ENCODE measurements at places on chromosomes 13 and 19.
A peak's percentile ranks its signal among the peaks of the same experiment; 100 is the strongest.

DNA sequence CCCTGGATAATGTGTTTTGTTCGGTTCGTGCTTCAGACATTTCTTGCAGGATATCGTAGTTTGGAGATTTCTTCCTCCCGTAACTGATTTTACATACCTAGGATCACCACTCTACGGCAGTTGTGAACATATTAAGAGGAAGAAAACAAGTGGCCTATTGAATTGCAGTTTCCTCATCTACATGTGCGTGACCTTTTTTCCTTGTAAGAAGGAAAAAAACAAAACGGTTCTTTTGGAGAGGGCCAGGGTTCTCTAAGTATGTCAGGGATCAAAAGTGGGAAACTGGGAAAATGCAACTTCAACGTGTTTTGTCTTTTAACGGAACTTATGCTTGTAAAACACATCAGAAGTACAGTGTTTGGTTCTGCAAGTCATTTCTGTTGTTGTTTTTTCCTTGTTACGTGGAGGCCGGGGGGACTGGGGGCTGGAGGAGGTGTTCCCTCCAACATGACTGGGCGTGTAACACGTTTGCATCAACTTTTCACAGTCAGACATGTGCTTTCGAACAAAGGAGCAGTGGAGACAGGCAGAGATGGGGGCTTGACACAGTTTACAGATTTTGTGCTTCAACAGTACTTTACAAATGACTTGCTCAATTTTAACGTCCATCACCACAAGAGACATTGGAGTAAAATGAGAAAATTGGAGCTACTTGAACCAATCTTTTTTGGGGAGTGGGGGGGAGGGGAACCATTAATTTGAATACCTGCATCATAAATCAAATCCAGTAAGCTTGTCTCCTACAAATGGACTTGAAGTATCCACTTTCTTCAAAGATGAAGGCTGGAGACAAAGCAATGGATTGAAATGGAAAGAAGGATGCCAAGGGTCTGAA, 3.8 kb downstream of the ZC3H4 start:
- no peak for DNase-seq

GRCh38 chr13:107574517-107575210, 640.7 kb downstream of the LIG4 start:
- DNase-seq = no peak

- DNase-seq = no peak
Measured at GRCh38 chr19:45424191-45425058, 708 bp upstream of the ERCC1 start.

- no peak for DNase-seq
Measured at GRCh38 chr13:70884196-70884595, 775.9 kb upstream of the KLHL1 start.

DNA sequence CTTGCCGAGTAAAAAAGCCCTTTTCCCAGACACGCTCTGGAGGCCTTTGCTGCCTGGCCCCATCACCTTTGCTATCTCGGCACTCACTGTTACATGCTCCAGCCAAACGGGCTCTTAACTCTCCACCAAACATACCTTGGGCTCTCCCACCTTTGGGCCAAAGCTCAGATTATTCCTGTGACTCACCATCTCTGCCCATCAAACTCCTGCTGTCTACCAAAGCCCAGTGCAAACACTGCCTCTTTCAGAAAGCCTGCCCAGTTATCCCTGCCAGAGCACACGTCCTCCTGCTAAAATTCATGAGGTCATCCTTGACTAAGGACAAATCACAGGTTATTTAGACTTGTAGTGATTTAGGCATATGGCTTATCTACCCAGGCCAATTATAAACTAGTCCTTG, 48.1 kb upstream of the SERPINE3 start:
- DNase-seq = no peak

GRCh38 chr19:48990400-48990799, 2.7 kb downstream of the GYS1 start:
- DNase-seq = no peak

GRCh38 chr19:47752440-47753211, 7.3 kb downstream of the NOP53 start:
- no peak for DNase-seq

GRCh38 chr19:19211499-19212420, at the start of gene NCAN:
NCAN (plus strand) TSS chr19:19211958; CDS start chr19:19216954, 4,996 bp downstream.
- DNase-seq = no peak

DNA sequence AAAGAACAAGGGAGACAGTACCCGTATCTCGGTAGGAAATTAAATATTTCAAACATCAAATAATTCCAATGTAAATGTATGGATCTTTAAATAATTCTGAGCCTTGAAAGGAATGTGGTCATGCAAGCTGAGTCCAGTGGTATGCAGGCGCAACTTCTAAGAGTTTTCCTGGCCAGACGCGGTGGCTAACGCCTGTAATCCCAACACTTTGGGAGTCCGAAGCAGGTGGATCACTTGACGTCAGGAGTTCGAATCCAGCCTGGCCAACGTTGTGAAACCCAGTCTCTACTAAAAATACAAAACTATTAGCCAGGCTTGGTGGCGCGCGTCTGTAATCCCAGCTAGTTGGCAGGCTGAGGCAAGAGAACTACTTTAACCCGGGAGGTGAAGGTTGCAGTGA, 1.1 kb upstream of the ZNF845 start:
- no peak for DNase-seq

DNA sequence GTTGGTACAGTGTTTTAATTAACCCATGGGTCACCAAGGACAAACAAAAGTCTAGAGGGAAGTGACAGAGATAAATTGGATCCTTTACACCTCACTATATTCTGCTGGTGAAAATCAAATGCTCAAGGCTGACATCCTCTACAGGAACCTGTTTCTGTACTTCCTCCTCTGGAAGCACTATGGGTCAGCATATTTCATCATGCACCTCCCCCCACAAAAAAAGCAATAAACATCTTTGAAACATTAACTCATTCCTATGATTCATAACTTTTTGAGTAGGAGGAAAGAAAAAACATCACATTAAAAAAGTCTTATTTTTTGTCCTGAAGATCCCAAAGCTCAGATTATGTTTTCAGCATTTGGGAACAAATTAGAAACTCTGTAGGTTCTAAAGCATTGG, 588.3 kb upstream of the SGCG start:
- no peak for DNase-seq

- DNase-seq = peak; percentile 18
Measured at GRCh38 chr13:25114220-25114619, 18.3 kb downstream of the PABPC3 start.

DNA sequence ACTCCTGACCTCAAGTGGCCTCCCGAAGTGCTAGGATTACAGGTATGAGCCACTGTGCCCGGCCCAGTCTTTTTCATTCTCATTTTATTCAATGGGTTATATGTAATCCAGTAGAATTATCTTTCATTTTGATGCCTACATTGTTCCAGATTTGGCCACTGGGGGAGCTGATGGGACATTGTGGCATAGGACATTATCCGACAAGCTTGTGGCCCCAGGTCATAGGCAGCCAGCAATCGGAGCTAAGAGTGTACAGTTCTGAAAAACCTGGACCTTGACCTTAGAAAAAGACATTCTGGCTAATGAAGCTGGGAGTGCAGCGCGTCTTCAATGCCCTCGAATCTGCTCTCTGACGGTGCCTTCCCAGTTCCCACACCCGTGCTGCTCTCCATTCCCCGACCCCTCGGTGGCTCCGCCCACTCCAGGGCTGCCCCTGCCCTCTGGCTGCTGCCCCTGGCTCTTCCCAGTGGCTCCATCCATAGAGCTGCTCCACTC, 108.7 kb downstream of the TEX29 start:
- no peak for DNase-seq

DNA sequence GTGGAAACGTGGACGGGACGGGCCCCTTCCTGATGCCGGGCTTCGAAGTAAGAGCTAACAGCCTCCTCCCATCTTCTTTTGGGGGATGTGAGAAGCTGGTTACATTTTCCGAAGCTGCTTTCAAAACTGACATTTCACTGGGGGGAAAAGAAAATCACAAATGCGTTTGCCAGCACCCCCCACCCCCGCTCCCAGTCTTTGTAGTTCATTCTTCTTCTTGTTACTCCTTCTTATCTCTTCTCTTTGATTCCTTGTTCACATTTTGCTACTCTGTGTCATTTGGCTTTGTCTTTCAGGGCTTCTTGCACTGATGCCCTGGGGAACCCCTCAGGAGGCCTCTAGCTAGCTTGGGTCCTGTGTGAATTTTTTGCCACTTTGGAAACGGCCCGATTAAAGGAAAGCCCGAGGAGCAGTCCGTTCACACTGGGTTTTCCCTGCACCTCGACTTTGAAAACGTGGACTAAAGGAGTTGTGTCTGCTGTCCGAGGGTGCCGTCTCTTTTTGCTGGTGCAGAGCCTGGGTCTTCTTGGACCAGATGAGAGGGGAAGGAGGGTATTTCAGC, 1.3 kb downstream of the CARM1 start:
- DNase-seq = no peak

DNA sequence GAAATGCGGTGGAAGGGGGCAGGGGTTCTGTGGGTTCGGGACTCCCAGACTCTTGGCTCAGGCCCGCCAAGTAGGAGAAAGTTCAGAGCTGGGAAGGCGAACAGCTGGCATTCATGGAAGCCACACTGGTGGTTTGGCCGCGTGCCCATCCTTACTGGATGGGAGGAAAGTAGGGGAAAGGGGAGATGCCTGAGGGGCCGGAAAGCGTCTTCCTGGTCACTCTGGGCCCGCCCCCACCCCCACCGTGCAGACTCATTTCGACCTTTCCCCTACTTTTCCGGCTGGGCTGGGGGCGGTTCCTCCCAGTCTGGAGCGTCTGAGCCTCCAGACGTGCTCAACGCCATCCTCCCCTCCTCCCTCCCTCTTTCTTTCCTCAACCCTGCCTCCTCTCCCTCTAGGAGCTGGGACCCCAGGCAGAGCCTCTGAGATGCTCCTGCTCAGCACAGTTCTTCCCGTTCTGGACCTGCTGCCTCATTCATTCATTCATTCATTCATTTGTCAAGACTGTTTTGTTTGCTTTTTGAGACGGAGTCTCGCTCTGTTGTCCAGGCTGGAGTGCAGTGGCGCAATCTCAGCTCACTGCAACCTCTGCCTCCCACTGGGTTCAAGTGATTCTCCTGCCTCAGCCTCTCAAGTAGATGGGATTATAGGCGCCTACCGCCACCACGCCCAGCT, 3.5 kb downstream of the ANGPTL4 start:
- DNase-seq = no peak

- DNase-seq = no peak
Measured at GRCh38 chr19:18373892-18374629, 11.9 kb upstream of the GDF15 start.

GRCh38 chr13:111530137-111530870, 209.9 kb downstream of the TEX29 start:
- DNase-seq = no peak

GRCh38 chr13:86172961-86173360, 373.7 kb upstream of the SLITRK6 start:
- DNase-seq = no peak

DNA sequence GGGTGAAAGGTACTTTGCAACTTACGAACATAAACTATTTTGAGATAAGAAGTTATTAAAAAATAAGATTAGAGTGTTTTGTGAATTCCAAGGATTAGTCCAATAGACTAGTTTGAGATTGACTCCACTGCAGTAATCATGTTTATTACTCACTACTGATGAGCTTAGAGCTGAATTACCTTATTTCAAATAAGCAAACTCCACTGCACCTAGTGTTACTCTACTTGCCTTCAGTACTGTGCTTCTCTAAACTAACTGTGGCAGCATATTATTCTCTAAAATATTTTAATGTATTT, 111.7 kb downstream of the MIPEP start:
- DNase-seq = no peak

DNA sequence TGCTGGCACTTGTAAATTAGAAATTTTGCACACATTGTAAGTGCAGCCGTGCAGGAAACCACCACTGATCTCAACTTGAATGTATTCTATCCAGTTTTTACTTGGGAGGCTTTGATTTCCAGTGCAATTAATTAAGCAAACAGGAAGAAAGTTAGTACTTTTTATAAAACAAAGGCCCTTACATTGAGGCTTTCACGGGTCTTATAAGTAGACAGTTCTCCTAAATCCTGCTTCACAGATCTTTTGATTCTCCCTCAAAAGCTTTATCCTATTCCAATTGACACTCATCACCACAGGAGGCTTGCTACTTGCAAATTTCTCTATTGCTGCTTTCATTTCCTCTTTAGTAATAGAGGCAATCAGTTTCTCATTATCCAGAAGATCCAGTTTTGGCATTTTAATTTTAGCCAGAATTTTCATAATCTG, 90.1 kb downstream of the ERCC5 start:
- no peak for DNase-seq

GRCh38 chr13:35780613-35781012, 304.1 kb upstream of the MAB21L1 start:
- DNase-seq = no peak

GRCh38 chr19:50564229-50565105, 3.8 kb downstream of the LRRC4B start:
- DNase-seq = no peak

GRCh38 chr19:5580161-5580571, 12.4 kb upstream of the TINCR start:
- DNase-seq = no peak

DNA sequence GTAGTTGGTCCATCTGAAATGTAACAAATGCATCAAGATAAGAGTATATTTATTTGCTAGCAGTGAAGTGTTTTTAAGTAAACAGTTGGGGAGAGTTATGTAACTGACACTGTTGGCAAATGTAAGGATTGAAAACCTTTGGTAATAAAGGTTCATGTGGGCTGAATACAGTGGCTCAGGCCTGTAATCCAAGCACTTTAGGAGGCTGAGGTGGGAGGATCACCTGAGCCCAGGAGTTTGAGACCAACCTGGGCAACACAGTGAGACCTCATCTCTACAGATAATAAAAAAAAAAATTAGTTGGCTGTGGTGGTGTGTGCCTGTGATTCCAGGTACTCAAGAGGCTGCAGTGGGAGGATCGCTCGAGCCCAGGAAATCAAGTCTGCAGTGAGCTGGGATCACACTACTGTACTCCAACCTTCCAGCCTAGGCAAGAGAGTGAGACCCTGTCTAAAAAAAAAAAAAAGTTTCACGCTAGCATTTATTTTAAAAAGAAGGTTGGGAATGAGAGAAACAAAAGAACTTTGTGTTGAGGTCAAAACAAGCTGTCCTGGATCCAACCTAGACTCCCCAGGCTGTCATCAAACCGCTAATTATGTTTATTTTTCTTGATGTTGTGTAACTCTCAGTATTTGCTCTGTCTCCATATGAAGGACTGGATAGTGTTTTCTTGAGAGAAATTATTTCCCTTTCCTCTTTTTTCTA, 20.7 kb downstream of the SETDB2 start:
- no peak for DNase-seq

- DNase-seq = no peak
Measured at GRCh38 chr19:29401712-29402421, 123.9 kb upstream of the VSTM2B start.

- DNase-seq = no peak
Measured at GRCh38 chr19:35149463-35149862, 5.1 kb upstream of the FXYD5 start.

DNA sequence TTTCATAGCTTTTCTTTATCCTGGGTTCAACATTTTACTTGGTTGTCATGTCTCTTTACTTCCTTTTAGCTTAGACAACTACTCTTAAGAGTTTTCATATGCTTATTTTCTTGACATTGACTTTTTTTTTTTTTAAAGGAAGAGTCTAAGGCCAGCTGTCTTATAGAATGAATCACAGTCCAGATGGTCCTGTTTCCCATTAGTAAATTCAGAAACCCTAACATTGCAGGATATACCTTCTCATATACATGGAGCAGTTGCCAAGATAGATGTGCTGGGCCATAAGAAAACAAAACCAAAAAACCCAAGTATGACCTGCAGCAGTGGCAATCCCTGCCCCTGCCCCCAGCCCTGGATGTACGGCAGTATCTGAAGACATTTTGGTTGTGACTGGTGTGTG, 72.8 kb downstream of the COG3 start:
- no peak for DNase-seq

GRCh38 chr13:100269837-100270236, 180.9 kb downstream of the PCCA start:
- DNase-seq = no peak

Data from NCI-H2081 treated with DMSO at 0.1 percent for 48 hours (cell line).